ENCODE measurements at places on chromosomes 13 and 19.

DNA sequence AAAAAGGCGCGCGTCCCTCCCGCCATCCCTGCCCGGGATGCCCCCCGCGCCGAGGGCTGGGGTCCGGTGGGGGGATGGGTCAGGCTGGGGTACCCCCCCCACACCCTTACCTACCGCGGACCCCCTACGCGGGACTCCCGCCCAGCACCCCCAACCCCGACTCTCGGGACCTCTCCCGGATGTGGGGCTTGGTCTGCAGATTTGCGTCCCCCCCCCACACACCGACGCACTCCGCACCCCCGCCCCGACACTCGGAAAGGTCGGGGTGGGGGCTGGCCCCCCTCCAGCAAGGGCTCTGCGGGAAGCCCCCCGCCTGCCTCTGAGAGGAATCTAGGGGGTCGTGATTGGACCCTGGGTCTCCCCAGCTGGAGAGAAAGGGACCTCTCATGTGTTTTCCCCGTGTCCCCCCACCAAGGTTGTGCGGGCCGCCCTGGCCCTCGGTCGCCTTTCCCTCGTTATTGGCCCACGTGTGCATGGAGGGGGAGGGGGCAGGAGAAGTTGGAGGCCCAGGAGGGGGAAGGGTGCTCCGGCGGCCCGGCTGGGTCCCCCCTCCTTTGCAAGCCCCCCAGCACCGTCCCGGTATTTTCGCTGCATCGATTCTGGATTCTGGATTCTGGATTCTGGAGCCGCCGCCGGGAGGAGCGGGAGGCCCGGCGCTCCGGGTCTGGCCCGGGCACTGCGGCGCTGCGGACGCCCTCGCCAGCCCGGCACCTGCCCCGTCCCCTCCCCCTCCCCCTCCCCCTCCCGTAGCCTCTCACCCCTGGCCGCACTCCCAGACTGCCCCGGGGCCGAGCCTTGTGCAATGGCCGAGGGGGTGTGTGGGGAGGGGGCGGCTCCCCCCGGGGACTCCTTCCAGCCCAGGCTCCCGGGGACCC is 607 bp downstream of the NFIC start:
- no peak for DNase-seq

- no peak for DNase-seq
Observed at GRCh38 chr19:44605547-44605946, 7.8 kb upstream of the IGSF23 start.

- no peak for DNase-seq
Observed at GRCh38 chr19:48170817-48171347, 402 bp downstream of the ZSWIM9 start.

DNA sequence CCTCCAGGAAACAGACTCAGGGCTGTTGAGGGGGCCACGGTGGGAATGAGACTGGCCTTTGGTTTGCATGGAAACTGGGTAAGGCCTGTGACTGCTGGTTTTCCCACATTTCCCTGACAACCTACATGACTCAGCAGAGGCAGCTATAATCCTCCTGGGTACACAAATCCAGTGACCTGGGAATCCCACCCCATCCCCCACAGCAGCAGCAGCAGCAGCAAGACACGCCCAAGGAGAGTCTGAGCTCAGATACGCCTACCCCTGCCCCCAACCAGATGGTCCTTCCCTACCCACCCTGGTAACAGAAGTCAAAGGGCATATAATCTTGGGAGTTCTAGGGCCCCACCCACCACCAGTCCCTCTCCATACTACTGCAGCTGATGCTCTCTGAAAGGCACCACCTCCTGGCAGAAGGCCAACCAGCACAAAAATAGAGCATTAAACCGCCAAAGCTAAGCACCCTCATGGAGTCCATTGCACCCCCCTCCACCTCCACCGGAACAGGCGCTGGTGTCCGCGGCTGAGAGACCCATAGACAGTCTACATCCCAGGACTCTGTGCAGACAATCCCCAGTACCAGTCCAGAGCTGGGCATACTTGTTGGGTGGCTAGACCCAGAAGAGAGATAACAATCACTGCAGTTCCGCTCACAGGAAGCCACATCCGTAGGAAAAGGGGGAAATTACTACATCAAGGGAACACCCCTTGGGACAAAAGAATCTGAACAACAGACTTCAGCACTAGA is 237.2 kb upstream of the SPRY2 start:
- DNase-seq = no peak

DNA sequence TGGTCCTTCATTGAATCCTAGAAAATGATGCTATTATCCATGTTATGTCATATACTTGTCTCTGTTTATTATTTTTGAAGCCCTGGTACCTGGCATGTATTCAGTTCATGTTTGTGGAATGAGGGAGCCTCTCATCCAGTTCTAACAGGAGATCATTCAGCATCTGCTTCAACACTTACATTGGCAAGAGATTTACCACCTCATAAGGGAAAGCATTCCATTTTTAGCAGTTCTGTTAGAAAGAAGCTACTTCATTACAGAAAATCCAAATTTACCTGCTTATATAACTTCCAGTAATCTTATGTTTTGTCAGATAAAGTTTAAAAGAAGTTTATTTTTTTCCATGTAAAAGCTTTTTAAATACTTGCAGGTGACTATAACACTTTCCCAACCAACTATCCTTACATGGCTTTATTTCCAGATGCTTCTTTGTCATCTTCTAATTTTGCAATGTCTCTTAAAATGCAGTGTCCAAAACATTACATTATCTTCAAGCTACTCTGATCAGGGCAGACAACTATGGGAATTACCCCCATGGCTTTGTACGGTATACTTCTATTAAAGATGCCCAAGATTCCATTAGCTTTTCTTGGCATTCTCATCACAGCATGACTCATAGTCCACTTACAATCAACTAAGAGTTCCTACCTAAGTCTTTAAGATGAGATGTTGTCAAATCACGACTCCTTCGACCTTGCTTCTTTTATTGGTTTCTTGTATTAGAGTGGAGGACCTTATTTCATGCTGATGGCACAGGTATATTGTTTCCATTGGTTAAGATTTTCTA is 262.1 kb downstream of the PCDH9 start:
- DNase-seq = no peak

- DNase-seq = no peak
Observed at GRCh38 chr13:73223372-73223781, 164.6 kb downstream of the KLF5 start.

- no peak for DNase-seq
Observed at GRCh38 chr19:18921593-18921992, 2.1 kb downstream of the DDX49 start.

DNA sequence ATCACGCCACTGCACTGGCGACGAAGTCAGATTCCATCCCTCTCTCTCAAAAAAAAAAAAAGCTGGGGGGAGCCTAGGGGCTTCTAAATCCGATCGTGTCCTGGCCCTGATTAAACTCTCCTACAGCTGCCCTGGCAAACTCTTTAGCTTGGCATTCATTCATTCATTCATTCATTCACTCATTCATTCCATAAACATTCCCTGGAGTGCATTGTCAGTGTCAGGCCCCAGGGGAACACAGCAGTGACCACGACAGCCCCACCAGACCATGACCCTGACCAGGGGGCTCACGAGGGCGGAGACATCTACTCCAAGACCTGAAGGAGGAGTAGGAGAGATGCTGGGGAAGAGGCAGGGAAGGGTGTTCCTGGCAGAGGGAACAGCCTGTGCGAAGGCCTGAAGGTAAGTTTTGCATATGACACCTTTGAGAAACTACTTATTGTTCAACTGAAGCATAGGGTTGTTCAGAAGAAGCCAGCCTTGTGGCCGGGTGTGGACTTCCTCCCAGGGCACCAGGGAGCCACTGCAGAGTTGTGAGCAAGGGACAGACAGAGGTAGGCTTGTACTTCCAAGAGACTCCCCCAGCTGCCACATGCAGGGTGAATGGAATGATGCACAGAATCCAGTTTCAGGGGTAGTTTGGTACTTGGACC is 24.5 kb downstream of the CEACAM16 start:
- DNase-seq = no peak

DNA sequence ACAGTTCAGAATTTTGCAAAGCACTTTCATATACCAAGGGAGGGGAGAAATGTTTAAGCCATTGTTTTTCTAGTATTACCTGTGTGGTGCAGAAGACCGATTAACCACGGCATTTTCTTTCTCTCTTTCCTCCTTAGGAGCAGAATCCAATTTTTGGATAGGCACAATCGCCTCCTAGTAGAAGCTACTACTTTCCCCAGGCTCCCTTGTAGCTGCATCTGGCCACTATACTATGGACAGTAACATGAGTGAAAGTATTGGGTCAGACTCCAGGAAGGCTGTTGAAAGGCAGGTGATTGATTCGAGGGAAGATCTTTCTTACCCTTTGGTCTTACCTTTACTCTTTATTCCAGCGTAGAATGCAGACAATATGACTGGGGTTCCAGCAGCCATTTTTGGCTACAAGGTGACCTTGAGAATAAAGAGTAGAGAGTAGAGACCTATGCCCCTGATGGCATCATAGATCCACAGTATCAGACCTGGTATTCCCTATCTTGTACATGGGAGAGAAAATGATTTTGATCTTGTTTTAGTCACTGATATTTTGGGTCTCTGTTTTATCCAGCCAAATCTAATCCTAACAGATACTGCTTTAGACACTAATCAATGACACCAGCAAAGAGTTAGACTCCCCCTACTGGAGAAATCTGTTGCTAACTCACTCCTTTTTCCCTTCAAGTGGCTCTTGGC is 77.0 kb downstream of the LRRC63 start:
- peak; percentile 57 for DNase-seq

DNA sequence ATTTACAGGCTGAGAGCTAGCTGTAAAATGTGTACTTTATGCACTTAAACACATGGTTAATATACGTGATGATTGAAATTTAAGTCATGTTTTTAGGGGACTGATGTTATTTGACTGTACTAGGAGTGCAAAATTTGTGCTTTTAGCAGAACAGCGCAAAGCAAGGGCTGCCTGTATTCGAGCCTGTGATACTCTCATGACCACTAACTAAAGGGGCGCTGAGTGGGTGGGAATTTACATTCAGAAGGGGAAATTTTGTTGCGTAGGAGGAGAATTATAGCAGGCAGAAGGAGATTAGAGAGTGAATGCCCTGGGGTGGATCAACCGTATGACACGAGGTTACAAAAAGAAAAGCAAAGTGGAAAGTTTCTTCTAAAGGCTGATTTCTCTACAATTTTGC is 271.8 kb upstream of the HTR2A start:
- no peak for DNase-seq

GRCh38 chr13:78652651-78653050 is 6.3 kb downstream of the OBI1 start:
- no peak for DNase-seq
